ENCODE measurements at places on chromosomes 2 and 18.

GRCh38 chr2:183349091-183349490 is 224.8 kb downstream of the NUP35 start:
- DNase-seq, result no peak

- no peak for DNase-seq
Observed at GRCh38 chr2:177405029-177405692, 12.6 kb downstream of the AGPS start.

GRCh38 chr2:129888896-129889295 is 90.6 kb upstream of the RAB6C start:
- no peak for DNase-seq

GRCh38 chr2:178895171-178895570 is 87.9 kb upstream of the TTN start:
- no peak for DNase-seq

DNA sequence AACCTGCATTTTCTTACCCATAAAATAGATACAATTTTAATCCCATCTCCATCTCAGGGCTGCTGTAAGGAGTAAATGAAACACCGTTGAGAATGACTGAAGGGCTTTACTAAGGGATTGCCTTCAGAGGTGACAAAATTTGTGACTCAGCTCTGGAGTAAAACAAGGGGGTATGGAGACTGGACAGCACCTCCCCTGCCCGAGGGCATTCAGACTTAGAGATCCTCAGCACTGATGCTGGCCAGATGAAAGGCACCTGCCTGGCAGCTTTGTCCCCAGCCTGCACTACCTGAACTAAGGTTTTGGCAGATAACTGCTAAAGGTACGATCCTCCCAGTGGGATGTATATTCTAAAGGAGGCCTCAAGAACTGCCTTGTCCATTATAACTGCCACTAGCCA is 105.9 kb upstream of the STPG4 start:
- DNase-seq, result no peak

DNA sequence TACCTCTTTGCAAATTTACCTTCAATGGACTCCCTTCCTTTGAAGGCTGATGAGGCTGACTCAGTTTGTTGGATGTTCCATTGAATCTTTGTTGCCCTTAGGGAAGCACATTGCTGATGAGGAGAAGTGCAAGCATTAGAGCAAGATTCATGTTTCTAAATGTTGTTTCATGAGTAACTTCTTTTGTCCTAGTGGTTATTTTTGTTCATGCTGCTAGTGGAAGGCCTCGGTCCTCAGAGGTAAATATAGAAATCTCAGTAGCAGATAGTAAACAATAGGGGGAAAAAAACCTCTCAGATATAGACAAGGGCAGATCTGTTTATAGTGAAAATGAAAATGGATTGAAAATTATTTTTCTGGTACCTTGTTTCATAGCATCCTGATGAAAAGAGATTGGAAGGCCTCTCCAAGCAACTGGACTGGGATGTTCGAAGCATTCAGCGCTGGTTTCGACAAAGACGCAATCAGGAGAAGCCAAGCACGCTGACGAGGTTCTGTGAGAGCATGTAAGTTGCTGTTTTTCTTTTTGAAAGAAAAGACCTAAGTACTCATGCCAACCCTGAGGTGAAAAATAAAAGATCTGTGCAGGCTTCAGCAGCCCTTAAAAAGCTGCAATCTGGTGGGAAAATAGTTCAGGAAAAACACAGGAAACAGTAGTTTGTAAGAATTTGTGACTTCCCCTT is 104.9 kb downstream of the CERS6 start:
- no peak for DNase-seq

DNA sequence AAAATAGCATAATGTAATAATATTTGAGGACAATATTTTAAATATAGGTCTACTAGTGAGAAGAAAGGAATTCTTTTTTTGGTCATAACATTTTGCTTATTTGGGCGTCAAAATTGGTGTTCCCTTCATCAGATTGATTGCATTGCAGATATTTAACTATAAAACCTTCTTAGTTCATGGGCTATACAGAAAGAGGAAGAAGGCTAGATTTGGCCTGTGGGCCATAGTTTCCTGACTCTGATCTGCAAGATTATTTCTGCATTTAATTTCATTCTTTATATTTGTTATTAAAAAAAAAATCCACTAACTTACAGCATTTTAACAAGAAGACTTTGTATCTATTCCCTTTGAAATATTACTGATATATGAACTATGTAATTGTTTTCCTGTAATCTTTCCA is 31.9 kb downstream of the PIKFYVE start:
- no peak for DNase-seq

- DNase-seq, result no peak
Observed at GRCh38 chr2:163735685-163736432, at the start of gene FIGN. TSS of gene FIGN (minus strand) at chr2:163736008. CDS start at chr2:163734927, 1,081 bp downstream.

DNA sequence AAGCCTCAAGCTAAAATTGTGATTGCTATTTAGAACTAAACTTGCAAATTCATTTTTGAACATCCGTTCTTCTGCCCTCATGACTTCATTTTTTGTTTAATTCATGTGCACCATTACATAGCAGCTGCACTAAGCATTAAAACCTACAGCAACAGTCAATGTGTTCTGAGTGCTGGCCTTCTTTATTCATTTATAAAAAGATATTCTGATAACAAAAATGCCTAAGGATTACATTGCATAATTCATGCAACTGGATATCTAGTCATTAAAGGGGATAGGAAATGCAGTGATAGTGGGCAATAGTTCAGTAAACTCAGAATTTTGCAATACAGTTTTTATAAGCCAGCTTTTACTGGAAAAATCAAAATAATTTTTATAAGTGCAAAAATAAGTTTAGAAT is 294.4 kb upstream of the EPC2 start:
- DNase-seq, result no peak

- DNase-seq, result no peak
Observed at GRCh38 chr2:127406454-127406853, 11.8 kb upstream of the PROC start.

- DNase-seq, result no peak
Observed at GRCh38 chr2:72629062-72629461, 196.8 kb downstream of the EXOC6B start.

GRCh38 chr18:24170360-24170759 is 31.5 kb downstream of the CABYR start:
- DNase-seq, result no peak

DNA sequence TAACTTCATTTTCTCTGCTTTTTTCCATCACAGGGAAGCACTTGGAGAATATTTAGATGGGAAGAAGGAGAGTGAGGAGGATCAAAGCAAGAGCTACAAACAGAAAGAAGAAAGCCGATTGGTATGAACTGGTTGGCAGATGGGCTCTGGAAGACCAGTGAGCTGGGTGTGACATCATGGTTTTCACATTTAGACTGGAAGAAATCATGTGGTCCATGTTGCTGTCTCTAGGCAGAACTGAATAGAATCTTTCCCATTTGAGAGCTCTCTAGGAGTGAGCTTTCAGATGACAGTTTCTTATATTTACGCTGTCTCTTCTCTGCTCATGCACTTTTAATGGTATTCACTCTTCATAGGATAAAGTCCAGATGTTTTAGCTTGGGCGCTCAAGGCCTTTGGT is 12.6 kb downstream of the DRC1 start:
- no peak for DNase-seq
